ENCODE measurements at places on chromosomes 6 and 20. TPM values are rescaled to one million over a fixed set of nuclear protein-coding genes. Genes with fewer than 3 reads are reported as not detected.

DNA sequence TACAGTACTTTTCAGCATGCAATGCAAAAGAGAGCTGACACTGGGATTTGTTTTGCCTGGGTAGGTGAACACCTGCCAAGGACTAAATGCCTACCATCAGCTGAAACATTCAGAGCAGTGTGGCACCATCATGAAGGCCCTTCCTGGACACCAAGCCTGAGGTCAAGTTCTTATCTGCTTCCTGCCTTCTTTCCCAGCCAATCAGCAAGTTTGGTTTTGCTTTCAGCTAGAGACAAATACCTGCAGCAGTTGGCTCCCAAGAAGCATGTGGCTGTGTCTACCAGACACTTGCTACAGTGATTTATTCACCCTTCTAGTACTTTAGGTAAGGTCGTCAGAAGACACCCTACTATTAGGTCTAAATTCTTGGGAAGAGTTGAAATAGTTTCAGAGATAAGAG lies 112.8 kb downstream of the TBX18 start:
- DNase-seq, result no peak

GRCh38 chr6:77548662-77549366 lies 85.5 kb upstream of the HTR1B start:
- DNase-seq, result no peak

DNA sequence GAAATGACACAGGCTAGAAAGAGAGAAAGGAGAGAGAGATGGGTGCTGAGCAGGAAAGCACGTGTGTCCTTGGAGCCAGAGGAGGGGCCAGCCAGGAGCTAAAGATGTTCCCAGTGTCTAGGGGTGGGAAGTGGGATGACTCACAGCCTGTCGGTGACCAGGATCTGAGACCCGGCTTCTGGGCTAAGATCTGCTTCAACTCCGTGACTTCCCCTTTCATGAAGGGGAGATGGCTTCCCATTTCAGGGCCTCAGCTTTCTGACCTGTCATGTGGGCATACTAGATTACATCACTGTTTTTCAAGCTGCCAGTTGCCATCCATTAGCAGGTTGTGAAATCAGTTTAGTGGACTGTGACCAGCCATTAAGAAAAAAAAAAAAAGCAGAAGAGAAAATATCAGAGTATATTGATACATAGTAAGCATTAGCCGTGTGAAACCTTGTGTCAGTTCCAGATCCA lies 5.4 kb downstream of the TGM3 start:
- no peak for DNase-seq

GRCh38 chr6:41375598-41376151 lies 40.3 kb downstream of the NCR2 start:
- DNase-seq, result no peak

SAMD5 gene
- polyA plus RNA-seq, result 14.9 TPM

- DNase-seq, result no peak
Observed at GRCh38 chr6:1311400-1312202, at the start of gene FOXQ1. TSS of gene FOXQ1 (plus strand) at chr6:1312098. CDS start at chr6:1312705, 607 bp downstream.

- DNase-seq, result no peak
Observed at GRCh38 chr6:34328969-34329368, 63.5 kb downstream of the NUDT3 start.

DNA sequence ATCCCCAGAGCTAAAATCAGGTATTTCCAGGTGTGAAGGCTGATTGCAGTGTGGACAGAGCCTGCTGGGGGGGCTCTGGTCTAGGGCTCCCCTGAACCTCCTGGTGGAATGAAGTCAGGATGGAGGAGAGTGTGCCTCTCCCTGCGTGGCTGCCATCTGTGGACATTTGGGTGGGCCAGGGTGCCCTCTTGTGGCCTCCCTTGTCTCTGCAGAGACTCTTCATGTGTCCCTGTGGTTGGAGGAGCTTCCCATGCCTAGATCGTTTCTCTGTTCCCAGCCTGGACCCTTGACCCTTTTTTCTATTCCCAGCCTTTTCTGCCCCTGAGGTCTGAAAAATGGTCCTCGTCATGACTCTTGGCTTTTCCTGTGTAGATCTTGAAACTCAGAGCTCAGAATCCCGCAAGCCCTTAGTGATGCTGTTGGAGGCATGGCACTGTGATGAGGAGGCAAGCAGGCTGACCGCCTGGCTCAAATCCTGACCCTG lies 9.9 kb upstream of the PSMF1 start:
- DNase-seq, result no peak

VARS1 gene
- 57.2 TPM for polyA plus RNA-seq

- DNase-seq, result no peak
Observed at GRCh38 chr6:132213732-132214131, 187.5 kb downstream of the MOXD1 start.

DNA sequence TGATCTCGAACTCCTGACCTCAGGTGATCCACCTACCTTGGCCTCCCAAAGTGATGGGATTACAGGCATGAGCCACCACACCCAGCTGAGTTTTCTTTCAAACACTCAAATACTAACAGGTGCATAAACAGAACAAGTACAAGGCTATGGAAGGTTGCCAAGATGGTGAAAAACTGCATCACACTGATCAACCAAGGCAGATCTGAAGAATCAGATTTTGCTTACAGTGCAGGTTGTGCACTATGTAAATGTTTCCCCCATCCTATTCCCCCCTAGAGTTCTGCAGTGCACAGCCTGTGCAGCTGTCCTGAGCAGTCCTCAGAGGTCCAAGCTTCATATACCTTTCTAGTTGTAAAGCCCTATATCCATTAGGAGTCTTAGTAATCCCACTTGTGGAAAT lies 73.0 kb downstream of the GFRA4 start:
- no peak for DNase-seq

- no peak for DNase-seq
Observed at GRCh38 chr20:43658069-43658722, 8.7 kb upstream of the MYBL2 start.

DNA sequence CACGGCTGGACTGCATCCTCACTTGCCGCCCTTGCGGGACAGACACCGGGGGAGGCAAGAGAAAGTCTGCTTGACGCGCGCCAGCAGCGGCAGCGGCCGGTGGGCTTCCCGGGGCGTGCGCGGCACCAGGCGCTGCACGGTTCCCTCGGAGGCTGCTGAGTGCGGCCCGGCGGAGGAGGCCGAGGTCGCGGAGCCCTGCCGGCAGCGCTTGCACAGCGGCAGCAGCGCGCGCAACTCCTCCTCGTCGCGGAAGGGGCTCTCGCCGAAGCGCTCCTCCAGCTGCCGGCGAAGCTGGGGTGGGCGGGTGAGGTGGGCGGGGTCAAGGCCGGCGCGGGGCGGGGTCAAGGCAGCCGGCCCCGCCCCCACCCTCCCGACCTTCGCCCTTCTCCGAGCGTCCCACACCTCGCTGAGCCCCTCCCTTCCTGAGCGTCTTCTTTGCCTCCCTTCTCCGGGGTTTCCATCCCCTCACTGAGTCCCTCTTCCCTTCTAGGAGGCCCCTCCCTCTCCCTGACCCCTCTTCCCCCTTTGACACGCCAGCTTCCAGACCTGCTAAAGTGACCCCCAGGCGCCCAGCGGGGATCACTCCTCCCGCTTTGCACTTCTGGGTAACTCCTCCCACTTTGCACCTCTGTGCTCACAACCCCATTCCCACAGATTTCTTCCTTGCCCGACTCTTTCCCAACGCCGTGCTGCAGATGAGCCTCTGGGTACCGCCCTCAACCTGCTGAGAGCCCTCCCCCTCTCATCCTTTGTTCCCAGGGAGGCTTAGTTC lies 8.8 kb downstream of the DUSP15 start:
- peak; percentile 52 for DNase-seq

VGLL2 gene
- not detected for polyA plus RNA-seq

- DNase-seq, result no peak
Observed at GRCh38 chr6:113461153-113461932, 395.8 kb upstream of the MARCKS start.

DNA sequence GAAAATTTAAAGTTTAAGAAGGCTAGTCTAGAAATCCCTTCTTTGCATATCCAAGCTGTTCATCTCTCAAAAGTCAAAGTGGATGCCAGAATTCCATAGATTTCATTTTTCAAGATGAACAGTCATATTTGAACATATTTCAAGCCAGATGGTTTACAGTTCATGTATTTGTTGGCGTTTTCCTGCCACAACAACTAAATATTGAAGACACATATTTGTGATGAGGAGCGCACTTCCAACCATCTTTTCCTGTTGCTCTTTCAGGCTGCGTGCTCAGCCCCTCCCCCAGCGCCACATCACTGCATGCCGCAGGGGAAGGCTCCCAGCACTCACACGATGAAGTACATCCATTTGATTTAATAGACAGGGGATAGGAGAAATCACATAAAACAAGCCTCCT lies 5.9 kb upstream of the NOX3 start:
- no peak for DNase-seq

TBXT gene
- polyA plus RNA-seq, result not detected

All from right renal cortex interstitium (tissue), 3 donors.